T-helper 2 cell (primary cell): ENCODE measurements at places on chromosomes 13 and 19.
A peak's percentile ranks its signal among the peaks of the same experiment; 100 is the strongest.

DNA sequence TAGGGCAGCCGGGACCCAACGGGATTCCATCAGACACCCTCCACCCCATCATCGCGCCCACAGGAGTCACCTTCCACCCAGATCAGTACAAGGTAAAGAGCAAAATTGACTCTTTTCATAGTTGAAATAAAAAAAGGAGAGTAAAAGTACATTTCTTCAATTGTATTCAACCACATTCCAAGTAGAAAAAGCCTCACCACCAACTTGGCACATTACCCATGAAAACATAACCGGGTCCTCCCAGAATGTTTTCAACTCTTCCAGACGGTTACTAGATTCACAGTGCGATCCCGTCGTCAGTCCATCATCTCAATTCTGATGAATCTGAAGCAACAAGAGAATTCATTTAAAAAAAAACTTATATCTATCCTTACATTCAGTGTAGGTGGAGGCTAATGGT lies 125.2 kb downstream of the RAB20 start:
- no peak for DNase-seq

GRCh38 chr19:4066682-4067395 lies at the start of gene ZBTB7A:
ZBTB7A (minus strand) TSS chr19:4066899; CDS start chr19:4055232, 11,667 bp downstream.
- peak; percentile 91 for DNase-seq

GRCh38 chr19:39915848-39916215 lies 18.6 kb downstream of the FCGBP start:
- DNase-seq: no peak

- DNase-seq: no peak
Observed at GRCh38 chr13:31674051-31674450, 65.3 kb upstream of the RXFP2 start.

- DNase-seq: no peak
Observed at GRCh38 chr13:110828705-110829104, 86.2 kb downstream of the ANKRD10 start.

GRCh38 chr13:98927951-98928927 lies 49.6 kb downstream of the DOCK9 start:
- no peak for DNase-seq

- DNase-seq: no peak
Observed at GRCh38 chr13:113062691-113063090, 42.9 kb upstream of the F7 start.

DNA sequence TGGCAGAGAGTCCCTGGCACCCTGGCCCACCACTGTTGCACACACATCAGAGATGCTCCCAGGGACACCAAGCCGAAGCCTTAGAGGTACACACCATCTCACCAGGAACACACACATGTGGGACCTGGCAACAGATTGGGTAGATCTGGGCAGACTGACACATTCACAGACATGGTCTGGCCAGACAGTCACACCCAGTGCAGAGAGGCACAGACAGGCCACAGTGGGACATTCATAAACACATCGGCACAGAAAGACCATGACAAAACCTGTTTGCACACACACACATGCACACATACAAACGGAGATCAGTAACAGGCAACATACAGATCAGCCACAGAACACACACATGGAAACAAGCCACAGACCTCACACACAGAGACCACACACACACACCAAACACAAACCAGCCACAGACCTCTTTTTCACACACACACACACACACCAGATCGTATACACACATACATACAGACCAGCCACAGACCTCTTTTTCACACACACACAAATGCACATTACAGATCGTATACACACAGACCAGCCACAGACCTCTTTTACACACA lies 6.3 kb upstream of the JUNB start:
- no peak for DNase-seq

DNA sequence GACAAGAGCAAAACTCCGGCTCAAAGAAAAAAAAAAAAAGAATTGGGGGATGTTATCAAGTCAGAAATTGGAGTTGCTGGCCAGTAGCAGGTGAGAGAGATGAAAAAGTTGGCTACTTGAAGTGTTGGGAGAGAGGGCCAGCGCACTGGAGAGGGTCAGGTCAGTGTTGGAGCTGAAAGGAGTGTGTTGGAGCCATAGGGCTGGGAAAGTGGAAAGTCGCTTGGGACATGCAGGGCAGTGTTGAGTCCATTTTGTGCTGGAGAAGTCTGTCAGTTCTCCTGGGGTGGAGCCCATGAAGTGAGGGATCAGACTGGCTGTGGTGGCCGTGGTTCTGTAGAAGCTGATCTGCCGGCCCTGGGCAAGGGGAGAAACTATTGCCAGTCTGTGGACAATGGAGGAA lies 1.7 kb downstream of the PPP1R37 start:
- DNase-seq: no peak
